ENCODE measurements at places on chromosomes 5 and 9.
A peak's percentile ranks its signal among the peaks of the same experiment; 100 is the strongest.

DNA sequence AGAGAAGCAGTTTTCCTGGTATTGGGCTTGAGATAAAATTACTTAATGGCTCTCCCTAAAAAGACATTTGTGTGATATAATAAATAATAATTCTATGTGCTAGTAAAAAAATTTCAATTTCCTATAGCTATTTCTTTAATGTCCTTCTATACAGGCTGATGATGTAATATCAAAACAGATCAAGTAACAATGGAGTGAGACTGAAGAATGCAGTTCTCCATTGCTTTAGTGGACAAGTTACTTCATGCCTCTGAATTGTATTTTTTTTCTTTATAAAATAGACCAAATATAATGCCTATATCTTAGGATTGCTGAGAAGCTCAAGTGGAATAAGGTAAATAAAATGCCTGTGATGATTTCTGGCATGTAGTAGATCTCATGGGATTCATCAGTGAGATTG is 35.6 kb upstream of the NEURL1B start:
- no peaks in the 10 kb centered on the region for H3K4me1 ChIP-seq
- DNase-seq: no peak
- no peak overlapping the region for H3K27ac ChIP-seq
- no peak overlapping the region for H3K4me3 ChIP-seq
- H3K36me3 ChIP-seq: no peaks in the 10 kb centered on the region

DNA sequence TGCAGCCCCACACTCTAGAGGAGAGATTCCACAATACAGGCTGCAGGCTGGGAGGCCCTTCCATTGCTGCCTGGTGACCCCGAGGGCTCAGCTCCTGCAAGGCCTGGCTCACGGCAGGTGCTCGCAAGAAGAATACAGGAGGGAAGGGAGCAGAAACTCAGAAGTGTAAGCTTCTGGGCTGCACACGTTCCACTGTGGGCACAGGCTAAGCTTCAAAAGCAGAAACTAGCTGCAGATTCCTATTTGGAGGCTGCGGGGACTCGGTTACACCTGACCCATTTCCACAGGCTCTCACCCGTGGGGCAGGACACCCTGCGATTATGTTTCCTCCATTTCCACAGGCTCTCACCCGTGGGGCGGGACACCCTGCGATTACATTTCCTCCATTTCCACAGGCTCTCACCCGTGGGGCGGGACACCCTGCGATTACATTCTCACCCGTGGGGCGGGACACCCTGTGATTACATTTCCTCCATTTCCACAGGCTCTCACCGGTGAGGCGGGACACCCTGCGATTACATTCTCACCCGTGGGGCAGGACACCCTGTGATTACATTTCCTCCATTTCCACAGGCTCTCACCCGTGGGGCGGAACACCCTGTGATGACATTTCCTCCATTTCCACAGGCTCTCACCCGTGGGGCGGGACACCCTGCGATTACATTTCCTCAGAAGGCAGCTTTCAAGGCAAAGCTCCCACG is 10.3 kb downstream of the LPCAT1 start:
- H3K4me3 ChIP-seq: no peak overlapping the region
- H3K4me1 ChIP-seq: peaks cover 97% of the 10 kb centered on the region
- H3K36me3 ChIP-seq: peaks cover 39% of the 10 kb centered on the region
- H3K27ac ChIP-seq: peak overlapping the region; percentile 86
- DNase-seq: peak; percentile 83
- no peaks in the 10 kb centered on the region for H3K27me3 ChIP-seq

- H3K27me3 ChIP-seq: no peaks in the 10 kb centered on the region
- H3K27ac ChIP-seq: no peak overlapping the region
- no peaks in the 10 kb centered on the region for H3K36me3 ChIP-seq
- no peak for DNase-seq
- H3K4me1 ChIP-seq: no peaks in the 10 kb centered on the region
Measured at GRCh38 chr5:33725806-33726205, 166.0 kb downstream of the ADAMTS12 start.

DNA sequence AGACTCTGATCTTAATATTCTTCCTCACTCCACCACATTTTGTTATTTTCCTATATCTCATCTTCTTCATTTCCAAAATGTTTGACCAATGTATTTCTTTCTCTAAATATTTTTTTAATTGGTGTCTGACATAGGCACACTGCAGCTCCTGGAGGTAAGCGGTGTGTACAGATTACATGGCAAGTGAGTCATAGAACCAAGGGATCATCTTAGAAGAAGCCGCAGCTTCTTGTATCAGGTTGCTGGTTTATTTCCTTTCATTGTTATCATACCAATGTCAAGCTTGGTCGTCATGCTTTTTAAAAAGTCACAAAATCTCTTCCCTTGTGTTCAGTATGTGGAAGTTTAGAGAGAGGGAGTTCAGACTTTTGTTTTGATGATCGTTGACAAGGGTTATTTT is 526.1 kb upstream of the CDH18 start:
- no peaks in the 10 kb centered on the region for H3K27me3 ChIP-seq
- no peak for DNase-seq
- H3K36me3 ChIP-seq: no peaks in the 10 kb centered on the region
- no peak overlapping the region for H3K27ac ChIP-seq
- no peak overlapping the region for H3K4me3 ChIP-seq
- H3K4me1 ChIP-seq: no peaks in the 10 kb centered on the region

GRCh38 chr5:26700759-26701384 is 337.5 kb downstream of the CDH9 start:
- DNase-seq: no peak
- H3K27ac ChIP-seq: no peak overlapping the region
- no peaks in the 10 kb centered on the region for H3K36me3 ChIP-seq
- H3K4me1 ChIP-seq: no peaks in the 10 kb centered on the region
- H3K27me3 ChIP-seq: no peaks in the 10 kb centered on the region

GRCh38 chr9:69023650-69024049 is 9.7 kb upstream of the PRKACG start:
- no peak overlapping the region for H3K4me3 ChIP-seq
- no peaks in the 10 kb centered on the region for H3K27me3 ChIP-seq
- no peak for DNase-seq
- H3K27ac ChIP-seq: no peak overlapping the region
- no peaks in the 10 kb centered on the region for H3K36me3 ChIP-seq

GRCh38 chr9:6901180-6901579 is 143.4 kb downstream of the KDM4C start:
- H3K4me3 ChIP-seq: no peak overlapping the region
- no peak overlapping the region for H3K27ac ChIP-seq

- H3K4me1 ChIP-seq: no peaks in the 10 kb centered on the region
- no peak overlapping the region for H3K27ac ChIP-seq
- peak; percentile 41 for DNase-seq
Measured at GRCh38 chr5:134059758-134060495, 54.6 kb upstream of the TCF7 start.

- peak; percentile 77 for DNase-seq
- H3K27me3 ChIP-seq: no peaks in the 10 kb centered on the region
- H3K36me3 ChIP-seq: peaks cover 45% of the 10 kb centered on the region
- no peaks in the 10 kb centered on the region for H3K4me1 ChIP-seq
Measured at GRCh38 chr5:123371575-123372179, 51.5 kb downstream of the CEP120 start.

DNA sequence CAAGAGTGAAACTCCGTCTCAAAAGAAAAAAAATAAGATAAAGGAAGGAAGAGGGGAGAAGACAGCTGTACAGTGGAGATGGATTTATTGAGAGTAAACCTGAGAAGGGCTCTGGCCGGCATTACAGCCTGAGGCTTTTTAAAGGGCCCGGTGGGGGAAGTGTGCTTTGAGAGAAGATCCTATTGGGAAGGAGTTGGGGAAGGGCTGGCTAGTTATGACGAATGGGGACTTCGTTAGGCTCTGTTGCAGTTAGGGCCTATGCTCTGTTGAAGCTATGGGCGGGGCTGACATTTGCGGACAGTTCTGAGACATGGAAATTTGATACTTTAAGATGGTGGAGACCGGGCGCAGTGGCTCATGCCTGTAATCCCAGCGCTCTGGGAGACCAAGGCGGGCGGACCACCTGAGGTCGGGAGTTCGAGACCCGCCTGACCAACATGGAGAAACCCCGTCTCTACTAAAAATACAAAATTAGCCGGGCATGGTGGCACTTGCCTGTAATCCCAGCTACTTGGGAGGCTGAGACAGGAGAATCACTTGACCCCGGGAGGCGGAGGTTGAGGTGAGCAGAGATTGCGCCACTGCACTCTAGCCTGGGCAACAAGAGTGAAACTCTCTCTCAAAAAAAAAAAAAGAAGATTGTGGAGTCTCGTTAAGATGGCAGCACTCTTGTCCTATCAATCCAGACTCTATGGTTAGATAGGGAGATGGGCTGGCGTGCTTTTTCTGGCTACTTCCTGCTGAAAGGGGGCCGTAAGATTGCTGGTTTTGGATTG is 33.2 kb downstream of the C9orf50 start:
- no peak overlapping the region for H3K4me3 ChIP-seq
- no peaks in the 10 kb centered on the region for H3K36me3 ChIP-seq
- no peaks in the 10 kb centered on the region for H3K27me3 ChIP-seq
- peak overlapping the region; percentile 33 for H3K27ac ChIP-seq

DNA sequence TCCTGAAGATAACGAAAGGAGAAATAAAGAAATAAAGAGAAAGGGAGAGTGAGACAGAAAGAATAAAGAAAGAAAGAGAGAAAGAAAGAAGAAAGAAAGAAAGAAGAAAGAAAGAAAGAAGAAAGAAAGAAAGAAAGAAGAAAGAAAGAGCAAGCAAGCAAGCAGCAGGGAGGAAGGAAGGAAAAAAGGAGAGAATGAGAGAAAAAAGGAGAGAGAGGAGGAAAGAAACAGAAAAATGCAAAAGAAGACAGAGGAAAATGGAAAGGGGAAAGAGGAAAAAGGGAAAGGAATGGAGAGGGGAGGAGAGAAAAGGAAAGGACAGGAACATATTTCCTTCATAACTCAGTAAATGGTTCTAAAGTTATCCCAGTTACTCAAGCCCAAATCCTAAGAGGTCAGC is 978.8 kb upstream of the CDH9 start:
- H3K4me3 ChIP-seq: no peak overlapping the region
- H3K36me3 ChIP-seq: no peaks in the 10 kb centered on the region
- H3K27ac ChIP-seq: no peak overlapping the region
- H3K27me3 ChIP-seq: no peaks in the 10 kb centered on the region

- no peaks in the 10 kb centered on the region for H3K36me3 ChIP-seq
- no peak overlapping the region for H3K27ac ChIP-seq
- H3K4me1 ChIP-seq: peaks cover 10% of the 10 kb centered on the region
- H3K27me3 ChIP-seq: no peaks in the 10 kb centered on the region
- no peak for DNase-seq
Measured at GRCh38 chr5:76524868-76525267, 98.3 kb downstream of the F2RL2 start.

- no peaks in the 10 kb centered on the region for H3K4me1 ChIP-seq
- no peaks in the 10 kb centered on the region for H3K36me3 ChIP-seq
- no peak for DNase-seq
Measured at GRCh38 chr9:86885232-86885631, 62.1 kb downstream of the GAS1 start.

- H3K4me3 ChIP-seq: no peak overlapping the region
- no peaks in the 10 kb centered on the region for H3K36me3 ChIP-seq
- no peak overlapping the region for H3K27ac ChIP-seq
- H3K4me1 ChIP-seq: no peaks in the 10 kb centered on the region
Measured at GRCh38 chr9:134883040-134883782, 2.6 kb downstream of the FCN2 start.

DNA sequence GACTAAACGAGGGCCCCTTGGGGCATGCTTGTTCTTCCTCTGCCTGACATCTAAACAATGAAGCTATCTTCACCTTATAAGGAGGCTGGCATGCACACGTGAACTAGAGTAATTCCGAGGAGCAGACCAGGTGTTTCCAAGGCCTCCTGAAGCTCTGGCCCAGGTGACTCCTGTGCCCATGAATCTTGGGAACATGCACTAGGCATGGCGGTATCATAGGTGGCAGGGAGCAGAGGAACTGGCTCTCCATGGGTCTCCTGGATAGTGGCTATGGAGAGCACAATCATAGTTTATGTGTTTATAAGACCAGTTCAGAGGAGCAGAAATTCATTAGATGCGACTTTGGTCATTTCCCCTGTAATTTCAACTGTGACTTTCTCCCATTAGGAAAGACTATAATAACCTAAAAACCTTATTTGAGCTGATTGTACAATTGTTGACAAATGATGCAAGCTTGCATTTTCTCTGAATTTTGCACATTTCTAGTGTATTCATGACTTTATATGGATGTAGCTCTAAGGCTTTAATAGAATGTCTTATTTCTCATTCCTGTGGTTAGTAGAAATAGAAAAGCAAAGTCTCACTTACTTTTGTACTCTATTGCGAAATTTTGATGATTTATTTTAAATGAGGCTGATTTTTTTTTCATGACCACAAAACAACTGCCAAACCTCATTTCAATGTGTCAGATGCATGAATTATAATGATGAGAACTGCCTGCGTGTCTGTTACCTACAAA is 135.3 kb upstream of the RPS23 start:
- no peaks in the 10 kb centered on the region for H3K4me1 ChIP-seq
- H3K4me3 ChIP-seq: no peak overlapping the region
- no peaks in the 10 kb centered on the region for H3K36me3 ChIP-seq
- no peaks in the 10 kb centered on the region for H3K27me3 ChIP-seq

GRCh38 chr9:95729669-95730368 is 145.7 kb upstream of the ERCC6L2 start:
- H3K4me3 ChIP-seq: no peak overlapping the region
- DNase-seq: no peak
- H3K27ac ChIP-seq: no peak overlapping the region
- no peaks in the 10 kb centered on the region for H3K27me3 ChIP-seq

DNA sequence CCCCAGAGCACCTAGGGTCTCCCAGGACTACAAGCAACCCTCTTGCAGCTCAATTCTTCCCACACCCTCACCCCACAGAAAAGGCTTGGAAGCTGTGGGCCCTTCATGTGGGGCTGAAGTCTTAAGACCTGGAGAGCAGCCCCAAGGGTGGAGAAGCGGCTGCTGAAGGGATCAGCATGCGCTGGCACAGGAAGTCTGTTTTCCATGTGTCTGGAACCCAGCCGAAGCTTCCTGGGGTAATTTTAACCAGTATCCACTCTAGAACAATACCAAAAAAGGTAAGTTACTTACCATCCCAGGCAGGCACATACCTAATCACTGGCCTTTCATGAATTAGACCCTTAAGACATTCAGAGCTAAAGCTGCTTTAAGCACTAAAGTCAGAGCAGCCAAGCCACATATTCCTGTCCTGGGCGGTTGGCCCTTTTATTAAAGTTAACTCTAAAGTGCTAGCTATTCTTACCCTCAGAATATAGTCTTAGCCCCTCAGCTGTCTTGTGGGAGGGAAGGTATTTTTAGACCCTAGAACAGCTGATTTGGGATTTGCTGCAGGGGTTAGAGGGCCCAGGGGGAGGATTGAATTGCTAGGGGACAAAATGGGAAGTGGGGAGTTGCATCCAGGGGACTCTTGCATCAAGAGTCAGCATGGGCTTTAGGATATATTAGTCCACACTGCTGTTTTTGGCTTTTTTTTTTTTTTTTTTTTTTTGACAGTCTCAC is 6.9 kb downstream of the IL17B start:
- H3K4me3 ChIP-seq: no peak overlapping the region
- H3K27ac ChIP-seq: no peak overlapping the region
- peaks cover 14% of the 10 kb centered on the region for H3K4me1 ChIP-seq
- no peaks in the 10 kb centered on the region for H3K27me3 ChIP-seq
- no peak for DNase-seq
- H3K36me3 ChIP-seq: no peaks in the 10 kb centered on the region
